ENCODE measurements at places on chromosomes 3 and 15. TPM values are rescaled to one million over a fixed set of nuclear protein-coding genes. Genes with fewer than 3 reads are reported as not detected.

Gene SERPINI2
- total RNA-seq = not detected

Gene OR5H2
- not detected for total RNA-seq

Gene KBTBD13
- 0.05 TPM for total RNA-seq

DNA sequence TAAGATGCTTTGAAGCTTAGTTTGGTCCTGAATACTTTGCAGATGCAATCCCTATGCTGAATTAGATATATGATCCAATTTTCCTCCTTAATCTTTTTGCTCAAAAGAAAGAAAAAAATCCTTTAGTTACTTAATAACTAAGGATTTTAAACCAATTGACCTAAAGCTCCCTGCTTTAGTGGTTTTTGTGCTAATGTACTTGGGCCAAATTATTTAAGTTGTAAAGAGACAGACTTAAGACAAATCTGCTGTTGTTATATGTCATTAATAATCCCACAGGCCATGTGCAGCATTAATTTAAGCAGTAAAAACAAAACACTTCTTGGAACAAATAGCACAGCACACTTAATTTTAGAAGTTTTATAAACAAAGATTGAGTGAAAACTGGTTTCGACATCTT, 776.1 kb upstream of the SEMA6D start:
- H3K27ac ChIP-seq = no peak overlapping the region
- no peaks in the 10 kb centered on the region for H3K4me1 ChIP-seq
- H3K27me3 ChIP-seq = no peaks in the 10 kb centered on the region
- H3K4me3 ChIP-seq = no peak overlapping the region
- no peak for DNase-seq

- H3K4me3 ChIP-seq = no peak overlapping the region
- H3K27me3 ChIP-seq = no peaks in the 10 kb centered on the region
- DNase-seq = no peak
- H3K27ac ChIP-seq = peak overlapping the region; percentile 46
- H3K36me3 ChIP-seq = no peaks in the 10 kb centered on the region
These were observed 75.1 kb downstream of the FOXB1 start for GRCh38 chr15:60079210-60079609.

GRCh38 chr3:197337656-197338055, 39.2 kb upstream of the DLG1 start:
- H3K36me3 ChIP-seq = no peaks in the 10 kb centered on the region
- H3K4me3 ChIP-seq = no peak overlapping the region
- H3K4me1 ChIP-seq = peaks cover 20% of the 10 kb centered on the region
- no peaks in the 10 kb centered on the region for H3K27me3 ChIP-seq
- no peak for DNase-seq
- no peak overlapping the region for H3K27ac ChIP-seq

- no peaks in the 10 kb centered on the region for H3K27me3 ChIP-seq
- peaks cover 15% of the 10 kb centered on the region for H3K4me1 ChIP-seq
- H3K4me3 ChIP-seq = no peak overlapping the region
- no peak for DNase-seq
- peaks cover 11% of the 10 kb centered on the region for H3K36me3 ChIP-seq
These were observed 44.6 kb upstream of the LIMD1 start for GRCh38 chr3:45549961-45550360.

Gene CLDN18
- total RNA-seq = 0.16 TPM

DNA sequence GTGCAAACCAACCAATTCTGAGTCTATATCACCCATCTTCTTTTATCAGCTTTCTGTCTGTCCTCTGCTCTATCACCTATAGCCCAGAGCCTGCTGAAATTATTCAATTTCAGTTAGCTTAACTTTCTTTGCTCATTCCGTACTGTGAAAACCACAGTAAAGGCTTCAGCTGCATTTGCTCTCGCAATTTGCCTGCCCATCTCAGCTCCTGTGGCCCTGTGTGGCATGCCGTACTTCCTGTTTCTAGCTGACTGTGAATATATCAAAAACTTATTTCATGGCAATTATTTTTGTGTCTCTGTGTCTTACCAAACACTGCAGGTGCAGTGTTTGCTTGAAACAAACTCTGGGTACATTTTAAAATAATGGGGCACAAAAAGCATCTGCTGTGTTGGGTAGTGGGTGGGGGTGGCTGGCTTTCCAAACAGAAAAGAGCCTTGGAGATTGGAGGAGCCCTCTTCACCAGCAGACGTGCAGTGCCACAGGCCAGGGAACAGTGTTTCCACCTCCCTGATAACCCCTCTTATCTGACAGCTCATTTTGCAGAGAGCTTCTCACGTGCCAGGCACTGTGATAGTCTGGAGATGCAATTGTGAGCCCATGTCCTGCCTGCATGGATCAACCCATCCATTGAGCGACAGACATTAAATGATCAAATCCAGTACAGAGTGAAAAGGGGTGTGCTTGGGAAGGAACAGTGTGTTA, 45.2 kb downstream of the GASK1A start:
- no peak for DNase-seq
- no peaks in the 10 kb centered on the region for H3K27me3 ChIP-seq
- no peak overlapping the region for H3K27ac ChIP-seq
- H3K36me3 ChIP-seq = peaks cover 4% of the 10 kb centered on the region
- H3K4me1 ChIP-seq = peaks cover 29% of the 10 kb centered on the region

- no peak for DNase-seq
- H3K36me3 ChIP-seq = no peaks in the 10 kb centered on the region
- H3K27me3 ChIP-seq = peaks cover 5% of the 10 kb centered on the region
- H3K4me3 ChIP-seq = no peak overlapping the region
- H3K27ac ChIP-seq = no peak overlapping the region
- H3K4me1 ChIP-seq = no peaks in the 10 kb centered on the region
These were observed 116.6 kb upstream of the PTPRG start for GRCh38 chr3:61444782-61445181.

Gene CNTN6
- not detected for total RNA-seq

Gene UBP1
- 68.5 TPM for total RNA-seq

DNA sequence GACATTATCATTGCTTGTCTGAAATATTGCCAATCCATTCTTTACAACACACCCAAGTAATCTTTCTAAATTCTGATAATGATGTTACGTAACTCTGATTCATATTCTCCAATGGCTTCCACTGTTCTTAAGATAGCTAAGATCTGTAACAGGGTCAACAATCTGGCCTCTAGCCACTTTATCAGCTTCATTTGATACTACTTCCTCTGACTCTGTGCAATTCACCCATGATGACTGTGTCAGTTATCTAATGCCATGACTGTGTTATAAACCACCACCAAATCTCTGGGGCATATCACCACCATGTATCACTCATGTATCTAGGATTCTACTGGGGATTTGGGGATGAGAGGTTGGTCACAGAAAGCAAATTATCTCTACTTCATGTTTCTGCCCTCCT, 44.0 kb downstream of the CD200 start:
- H3K27ac ChIP-seq = no peak overlapping the region
- peaks cover 44% of the 10 kb centered on the region for H3K4me1 ChIP-seq
- DNase-seq = no peak
- H3K36me3 ChIP-seq = no peaks in the 10 kb centered on the region
- no peak overlapping the region for H3K4me3 ChIP-seq
- H3K27me3 ChIP-seq = no peaks in the 10 kb centered on the region

- no peak overlapping the region for H3K27ac ChIP-seq
- H3K4me1 ChIP-seq = peaks cover 7% of the 10 kb centered on the region
- no peaks in the 10 kb centered on the region for H3K27me3 ChIP-seq
- no peaks in the 10 kb centered on the region for H3K36me3 ChIP-seq
- no peak for DNase-seq
These were observed 376.0 kb upstream of the ALCAM start for GRCh38 chr3:104990758-104991157.

GRCh38 chr3:71127052-71127831, 456.3 kb downstream of the FOXP1 start:
- H3K27me3 ChIP-seq = no peaks in the 10 kb centered on the region
- no peak overlapping the region for H3K4me3 ChIP-seq
- no peak for DNase-seq
- peaks cover 63% of the 10 kb centered on the region for H3K4me1 ChIP-seq
- H3K27ac ChIP-seq = peak overlapping the region; percentile 23

- H3K27me3 ChIP-seq = no peaks in the 10 kb centered on the region
- H3K36me3 ChIP-seq = no peaks in the 10 kb centered on the region
- DNase-seq = no peak
- no peak overlapping the region for H3K4me3 ChIP-seq
These were observed 620.3 kb upstream of the AGTR1 start for GRCh38 chr3:148077318-148077923.

GRCh38 chr15:33341953-33342352, 31.2 kb downstream of the RYR3 start:
- no peak for DNase-seq
- H3K4me3 ChIP-seq = no peak overlapping the region
- H3K27ac ChIP-seq = no peak overlapping the region
- H3K27me3 ChIP-seq = no peaks in the 10 kb centered on the region
- H3K36me3 ChIP-seq = peaks cover 3% of the 10 kb centered on the region

Gene DLEC1
- total RNA-seq = 0.81 TPM

Gene TP63
- 0.09 TPM for total RNA-seq

GRCh38 chr3:13665582-13666226, 116.8 kb downstream of the FBLN2 start:
- H3K27ac ChIP-seq = no peak overlapping the region
- DNase-seq = no peak
- H3K36me3 ChIP-seq = no peaks in the 10 kb centered on the region
- peaks cover 2% of the 10 kb centered on the region for H3K27me3 ChIP-seq

Data from WTC11 (cell line).